ENCODE measurements at places on chromosomes 5 and 9. TPM values are rescaled to one million over a fixed set of nuclear protein-coding genes. Genes with fewer than 3 reads are reported as not detected.
A peak's percentile ranks its signal among the peaks of the same experiment; 100 is the strongest.

UBAP2 gene
- 51.5 TPM for total RNA-seq

LHX6 gene
- total RNA-seq: 0.09 TPM

FAM78A gene
- total RNA-seq: 0.64 TPM

SNAPC4 gene
- total RNA-seq: 18.2 TPM

IFNB1 gene
- not detected for total RNA-seq

NREP gene
- 778 TPM for total RNA-seq

DNA sequence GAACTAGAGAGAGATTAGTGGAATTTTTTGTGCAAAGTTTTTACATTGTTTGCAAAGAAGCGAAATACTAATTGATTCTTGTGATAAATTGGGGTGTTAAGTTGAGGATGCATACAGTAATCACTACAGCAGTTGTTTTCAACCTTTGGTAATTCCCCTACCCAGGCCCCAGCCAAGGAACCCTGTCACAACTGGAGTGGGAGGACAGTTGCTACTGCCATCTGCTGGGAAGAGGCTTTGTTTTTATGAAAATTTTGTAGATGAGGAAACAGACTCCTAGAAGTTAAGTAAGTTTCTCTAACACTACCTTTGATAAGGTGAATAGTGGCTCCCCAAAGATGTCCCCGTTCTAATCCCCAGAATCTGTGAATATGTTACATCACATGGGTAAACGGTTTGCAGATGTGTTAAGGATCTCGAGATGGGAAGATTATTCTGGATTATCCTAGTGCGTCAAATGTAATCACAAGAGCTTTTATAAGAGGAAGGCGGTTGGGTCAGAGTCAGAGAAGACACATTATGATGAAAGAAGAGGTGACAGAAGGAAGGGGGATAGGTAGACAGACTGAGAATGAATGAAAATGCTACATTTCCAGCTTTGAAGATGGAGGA lies 34.0 kb upstream of the PPP1R2B start:
- no peak overlapping the region for H3K4me3 ChIP-seq
- no peaks in the 10 kb centered on the region for H3K27me3 ChIP-seq

GRCh38 chr5:150291388-150292385 lies 2.1 kb upstream of the CAMK2A start:
- H3K4me3 ChIP-seq: no peak overlapping the region
- DNase-seq: no peak
- no peaks in the 10 kb centered on the region for H3K36me3 ChIP-seq

DNA sequence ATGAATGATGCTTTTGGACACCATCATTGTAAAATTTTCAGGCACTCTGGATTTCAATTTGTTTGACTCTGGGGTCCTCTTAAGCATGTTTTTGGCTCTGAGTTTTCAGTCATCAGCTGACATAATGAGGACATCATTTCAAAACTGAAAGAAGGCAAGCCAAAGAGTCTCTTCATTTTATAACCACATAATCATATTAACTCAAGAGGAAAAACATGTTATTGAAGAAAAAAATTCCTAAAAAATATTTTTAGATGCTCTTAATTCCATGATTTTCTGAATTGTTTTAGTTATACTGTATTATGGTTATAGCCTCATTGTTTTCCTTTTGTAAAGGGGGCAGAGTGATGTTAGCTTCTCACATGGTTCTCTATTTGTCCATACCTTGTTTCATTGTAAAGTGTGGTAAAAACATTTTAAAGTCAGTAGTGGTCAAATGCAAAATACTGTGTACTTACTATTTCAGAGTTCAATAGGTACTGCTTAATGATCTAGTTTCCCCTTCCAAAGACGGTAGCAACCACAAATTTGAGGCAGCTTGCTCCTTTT lies 472.1 kb downstream of the DMRT2 start:
- H3K4me3 ChIP-seq: no peak overlapping the region
- no peak overlapping the region for H3K27ac ChIP-seq
- H3K4me1 ChIP-seq: no peaks in the 10 kb centered on the region
- peaks cover 2% of the 10 kb centered on the region for H3K27me3 ChIP-seq

GRCh38 chr5:176513788-176514187 lies 23.4 kb downstream of the RNF44 start:
- H3K4me3 ChIP-seq: no peak overlapping the region
- H3K27me3 ChIP-seq: no peaks in the 10 kb centered on the region

- H3K4me1 ChIP-seq: peaks cover 20% of the 10 kb centered on the region
- H3K36me3 ChIP-seq: peaks cover 3% of the 10 kb centered on the region
- no peak overlapping the region for H3K27ac ChIP-seq
- H3K4me3 ChIP-seq: no peak overlapping the region
- H3K27me3 ChIP-seq: no peaks in the 10 kb centered on the region
Observed at GRCh38 chr5:174581479-174581878, 142.9 kb upstream of the MSX2 start.

- H3K36me3 ChIP-seq: no peaks in the 10 kb centered on the region
- no peak overlapping the region for H3K27ac ChIP-seq
- DNase-seq: no peak
- no peaks in the 10 kb centered on the region for H3K4me1 ChIP-seq
Observed at GRCh38 chr5:39274398-39275085, 55.2 kb upstream of the FYB1 start.

- H3K4me3 ChIP-seq: peak overlapping the region; percentile 91
- no peak for DNase-seq
- peaks cover 20% of the 10 kb centered on the region for H3K4me1 ChIP-seq
- peaks cover 6% of the 10 kb centered on the region for H3K36me3 ChIP-seq
- H3K27ac ChIP-seq: peak overlapping the region; percentile 99
- H3K27me3 ChIP-seq: no peaks in the 10 kb centered on the region
Observed at GRCh38 chr9:33289936-33290246, 425 bp upstream of the NFX1 start.

- no peak for DNase-seq
- no peaks in the 10 kb centered on the region for H3K36me3 ChIP-seq
- no peak overlapping the region for H3K27ac ChIP-seq
- H3K4me1 ChIP-seq: peaks cover 24% of the 10 kb centered on the region
- peaks cover 20% of the 10 kb centered on the region for H3K27me3 ChIP-seq
Observed at GRCh38 chr9:132237481-132237880, 75.6 kb downstream of the NTNG2 start.

DNA sequence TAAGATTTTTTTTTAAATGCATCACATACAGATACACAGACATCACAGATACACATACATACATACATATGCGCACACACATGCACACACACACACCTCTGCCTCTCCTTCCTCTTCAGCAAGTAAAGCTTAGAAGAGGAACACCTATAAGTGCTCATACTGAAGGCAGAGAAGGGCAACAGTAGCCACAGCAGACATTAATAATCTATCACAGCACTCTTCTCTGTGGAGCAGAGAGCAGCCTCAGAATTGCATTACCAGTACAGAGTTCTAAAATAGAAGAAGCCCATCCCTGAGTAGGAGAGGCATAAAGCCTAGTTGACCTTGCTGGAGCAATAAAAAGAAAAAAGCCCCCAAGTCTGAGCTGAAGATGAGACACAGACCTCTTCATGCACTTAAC lies 110.6 kb downstream of the MLLT3 start:
- H3K36me3 ChIP-seq: peaks cover 2% of the 10 kb centered on the region
- no peak for DNase-seq
- H3K4me1 ChIP-seq: peaks cover 30% of the 10 kb centered on the region
- no peak overlapping the region for H3K27ac ChIP-seq

DNA sequence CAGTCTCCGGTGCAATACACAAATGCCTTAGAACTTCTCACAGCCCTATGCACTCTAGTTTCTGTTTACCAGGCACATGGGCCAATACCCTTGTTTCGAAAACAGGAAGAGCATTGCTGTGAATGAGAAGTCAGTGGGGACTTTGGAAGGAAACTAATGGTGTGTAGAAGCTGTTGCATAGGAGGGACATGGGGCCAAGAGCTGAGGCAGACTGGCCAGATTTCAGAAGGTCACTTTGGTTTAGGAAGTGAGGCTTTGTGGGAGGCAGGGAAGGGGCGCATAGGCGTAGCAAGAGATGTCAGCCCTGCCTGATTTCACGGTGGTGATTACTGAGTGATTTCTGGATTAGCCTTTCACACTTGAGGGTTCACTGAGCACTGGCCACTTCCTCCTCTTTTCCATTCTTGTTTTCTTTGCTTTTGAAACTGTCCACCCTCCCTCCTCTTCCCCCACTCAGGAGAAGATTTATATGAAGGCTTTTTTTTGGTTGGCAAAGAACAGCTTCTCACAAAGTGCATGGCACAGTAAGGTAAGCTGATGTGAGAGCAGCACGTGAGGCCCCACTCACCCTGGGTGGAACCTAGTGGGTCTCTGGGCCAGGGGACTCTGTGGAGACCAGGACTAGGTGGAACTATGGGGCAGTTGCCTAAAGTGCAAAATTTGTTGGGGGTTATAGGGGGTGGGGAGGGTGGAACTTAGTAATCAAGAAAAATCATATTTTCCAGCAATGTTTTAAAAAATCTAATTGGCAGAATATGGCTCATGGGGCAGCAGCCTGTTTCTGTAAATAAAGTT lies 6.1 kb upstream of the TMEM252 start:
- H3K4me1 ChIP-seq: peaks cover under 1% of the 10 kb centered on the region
- H3K27me3 ChIP-seq: peaks cover 64% of the 10 kb centered on the region
- no peak for DNase-seq

GRCh38 chr9:110801426-110801825 lies 132.8 kb downstream of the MUSK start:
- H3K27ac ChIP-seq: no peak overlapping the region
- no peaks in the 10 kb centered on the region for H3K27me3 ChIP-seq
- no peaks in the 10 kb centered on the region for H3K36me3 ChIP-seq
- DNase-seq: no peak
- H3K4me3 ChIP-seq: no peak overlapping the region

DNA sequence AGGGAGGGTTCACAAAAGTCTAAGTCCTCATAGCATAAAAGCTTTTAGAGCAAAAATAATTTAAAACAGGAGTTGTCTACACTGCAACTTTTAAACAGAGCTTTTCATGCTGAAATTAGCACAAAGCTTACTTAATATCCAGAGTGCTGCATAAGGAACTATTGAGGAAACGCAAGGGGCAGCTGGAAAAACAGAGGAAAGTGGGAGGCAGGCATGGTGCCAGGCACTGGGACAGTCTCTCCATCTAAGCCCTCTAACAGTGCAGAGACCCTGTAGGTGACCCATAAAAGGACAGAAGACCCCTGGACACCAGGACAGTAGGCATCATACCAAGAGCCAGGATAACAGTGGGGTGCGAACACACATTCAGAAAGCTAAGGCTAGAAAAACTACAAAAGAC lies 49.3 kb downstream of the ADAMTS12 start:
- H3K4me3 ChIP-seq: no peak overlapping the region
- no peaks in the 10 kb centered on the region for H3K4me1 ChIP-seq
- H3K36me3 ChIP-seq: no peaks in the 10 kb centered on the region
- no peaks in the 10 kb centered on the region for H3K27me3 ChIP-seq

DNA sequence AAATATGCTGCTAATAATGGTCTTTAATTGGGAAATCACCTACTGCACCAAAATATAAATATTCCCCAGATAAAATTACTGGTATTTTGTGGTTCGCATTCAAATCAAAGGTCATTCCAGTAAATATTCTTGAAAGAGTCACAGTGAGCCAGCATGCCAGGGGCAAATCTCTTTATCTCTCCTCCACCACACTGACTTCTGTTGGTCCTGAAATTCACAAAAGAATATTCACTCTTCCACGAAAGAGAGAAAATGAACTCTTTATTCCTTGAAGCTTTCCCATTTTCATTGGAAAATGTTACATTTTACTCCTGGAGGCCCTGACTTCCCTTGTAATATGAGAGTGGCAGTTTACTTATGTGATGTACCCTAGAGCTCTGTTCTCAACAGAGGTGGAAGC lies 39.7 kb downstream of the ZNF366 start:
- no peaks in the 10 kb centered on the region for H3K36me3 ChIP-seq
- DNase-seq: no peak
- no peaks in the 10 kb centered on the region for H3K27me3 ChIP-seq
- peaks cover 10% of the 10 kb centered on the region for H3K4me1 ChIP-seq
- H3K27ac ChIP-seq: no peak overlapping the region

GRCh38 chr5:67636091-67636490 lies 439.5 kb upstream of the CD180 start:
- peaks cover 5% of the 10 kb centered on the region for H3K36me3 ChIP-seq
- peaks cover 12% of the 10 kb centered on the region for H3K4me1 ChIP-seq
- no peaks in the 10 kb centered on the region for H3K27me3 ChIP-seq
- no peak overlapping the region for H3K27ac ChIP-seq
- H3K4me3 ChIP-seq: no peak overlapping the region

- no peak overlapping the region for H3K27ac ChIP-seq
- DNase-seq: no peak
Observed at GRCh38 chr9:73845539-73845938, 651.6 kb upstream of the RORB start.

DNA sequence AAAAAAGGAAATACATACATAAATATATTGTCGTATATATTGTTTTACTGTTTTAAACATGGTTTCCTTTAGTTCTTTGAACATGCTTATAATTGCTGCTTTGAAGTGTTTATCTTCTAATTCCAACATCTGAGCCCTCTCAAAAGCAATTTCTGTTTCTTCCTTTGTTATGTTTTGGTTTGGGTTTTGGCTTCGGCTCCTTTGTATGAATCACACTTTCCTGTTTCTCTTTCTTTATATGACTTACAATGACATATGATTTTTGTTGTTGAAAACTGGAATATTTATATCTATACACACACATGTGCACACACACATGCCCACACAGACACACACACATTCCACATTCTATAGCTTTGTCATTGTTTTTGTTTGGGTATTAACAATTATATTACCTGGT lies 1206.7 kb downstream of the CDH12 start:
- no peak overlapping the region for H3K4me3 ChIP-seq
- no peaks in the 10 kb centered on the region for H3K27me3 ChIP-seq
- DNase-seq: no peak
- H3K27ac ChIP-seq: no peak overlapping the region
- H3K36me3 ChIP-seq: peaks cover 1% of the 10 kb centered on the region

DNA sequence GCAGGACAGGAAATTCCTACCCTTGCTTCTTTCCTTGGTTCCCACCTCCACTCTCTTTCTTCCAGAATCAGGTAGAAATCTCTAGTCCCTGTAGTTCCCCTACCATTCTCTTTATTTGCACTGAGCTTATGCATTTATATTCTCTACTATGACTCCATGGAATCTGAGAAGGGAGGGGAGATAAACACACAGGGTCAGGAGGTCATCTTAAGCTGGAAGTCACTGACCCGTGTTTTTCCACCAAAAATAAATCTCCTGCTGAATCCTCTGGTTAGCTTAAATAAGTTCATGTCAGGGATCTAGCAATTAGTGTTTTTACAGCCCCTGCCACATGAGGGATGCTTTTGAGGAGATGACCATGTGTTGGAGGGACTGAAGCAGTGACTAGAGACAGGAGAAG lies 3.7 kb downstream of the ACTL7B start:
- peaks cover 6% of the 10 kb centered on the region for H3K27me3 ChIP-seq
- no peak overlapping the region for H3K4me3 ChIP-seq
- no peaks in the 10 kb centered on the region for H3K4me1 ChIP-seq
- H3K36me3 ChIP-seq: no peaks in the 10 kb centered on the region

GRCh38 chr9:131618071-131618479 lies 72.8 kb downstream of the PRRT1B start:
- no peak overlapping the region for H3K4me3 ChIP-seq
- no peaks in the 10 kb centered on the region for H3K27me3 ChIP-seq
- no peak overlapping the region for H3K27ac ChIP-seq
- H3K36me3 ChIP-seq: peaks cover 54% of the 10 kb centered on the region
- H3K4me1 ChIP-seq: peaks cover 4% of the 10 kb centered on the region

DNA sequence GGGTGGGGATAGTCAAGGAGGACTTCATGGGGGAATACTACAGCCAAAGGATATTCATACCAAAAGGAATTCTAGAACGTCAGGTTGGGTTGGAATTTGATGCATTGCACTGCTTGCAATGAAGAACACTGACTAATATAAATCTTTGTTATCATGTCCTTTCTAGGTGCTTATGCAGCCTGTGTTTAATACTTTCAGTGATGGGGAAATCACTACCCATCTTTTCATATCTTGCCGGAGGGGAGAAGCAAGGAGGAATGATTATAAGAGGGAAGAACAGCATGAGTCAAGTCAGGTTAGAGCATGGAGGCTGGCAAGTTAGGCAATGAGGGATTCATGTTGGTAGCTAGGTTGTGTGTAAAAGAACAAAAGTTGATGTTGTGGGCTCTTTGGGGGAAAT lies 5.1 kb upstream of the CCDC69 start:
- no peak overlapping the region for H3K27ac ChIP-seq
- H3K4me1 ChIP-seq: peaks cover 4% of the 10 kb centered on the region
- no peaks in the 10 kb centered on the region for H3K36me3 ChIP-seq
- no peak overlapping the region for H3K4me3 ChIP-seq
